ENCODE measurements at places on chromosomes 13 and 19.

GRCh38 chr19:41206926-41207750 is 11.9 kb upstream of the AXL start:
- no peak for DNase-seq

DNA sequence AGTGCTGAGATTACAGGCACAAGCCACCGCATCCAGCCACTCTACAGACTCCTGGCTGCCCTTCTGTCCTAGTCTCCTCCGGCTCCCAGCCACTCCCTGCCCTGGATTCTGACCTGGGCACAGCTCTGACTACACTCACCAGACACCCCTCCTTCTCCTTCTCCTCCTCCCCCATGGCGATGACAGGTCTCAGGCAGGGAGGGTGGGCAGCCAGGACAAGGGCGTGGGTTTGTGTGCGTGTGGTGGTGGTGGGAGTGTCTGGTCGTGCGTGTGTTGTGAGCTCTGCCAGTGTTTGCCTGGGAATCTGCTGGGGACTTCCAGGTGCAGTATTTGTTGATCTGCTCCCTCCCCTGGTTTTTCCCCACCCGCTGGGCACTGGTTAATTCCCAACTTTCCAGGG is 3.0 kb upstream of the NCCRP1 start:
- DNase-seq, result no peak

DNA sequence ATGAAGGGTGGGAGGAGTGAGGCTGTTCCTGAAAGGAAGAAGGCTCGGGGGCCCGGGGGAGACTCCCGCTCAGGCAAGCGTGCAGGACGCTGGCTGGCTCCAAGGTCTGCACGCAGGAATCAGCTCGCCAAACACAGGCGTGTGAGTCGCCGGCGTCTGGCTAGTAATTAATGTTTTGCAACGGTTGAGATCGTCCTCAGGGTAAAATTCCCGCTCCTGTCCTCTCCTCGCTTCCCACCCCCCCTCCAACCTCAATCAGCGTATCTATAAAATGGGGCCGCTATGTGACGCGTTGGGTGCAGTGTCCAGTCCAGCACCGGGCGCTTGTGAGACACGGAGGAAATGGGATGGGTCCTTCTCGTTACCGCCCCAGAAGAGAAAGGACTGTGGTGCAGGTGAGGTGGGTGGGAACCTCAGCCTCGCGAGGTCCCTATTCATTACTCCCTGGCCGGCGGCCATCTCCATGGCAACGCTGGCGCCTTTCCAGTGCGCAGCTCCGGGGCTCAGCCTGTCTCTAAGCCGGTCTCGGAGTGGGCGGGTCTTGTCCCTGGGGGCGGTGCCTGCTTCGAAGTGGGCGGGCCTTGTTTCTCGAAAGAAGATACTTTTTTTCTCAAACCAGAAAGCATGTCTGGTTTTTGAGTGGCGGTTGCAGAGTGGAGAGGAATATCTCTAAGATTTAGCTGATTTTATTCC is 6.5 kb upstream of the ZNF579 start:
- peak; percentile 78 for DNase-seq

DNA sequence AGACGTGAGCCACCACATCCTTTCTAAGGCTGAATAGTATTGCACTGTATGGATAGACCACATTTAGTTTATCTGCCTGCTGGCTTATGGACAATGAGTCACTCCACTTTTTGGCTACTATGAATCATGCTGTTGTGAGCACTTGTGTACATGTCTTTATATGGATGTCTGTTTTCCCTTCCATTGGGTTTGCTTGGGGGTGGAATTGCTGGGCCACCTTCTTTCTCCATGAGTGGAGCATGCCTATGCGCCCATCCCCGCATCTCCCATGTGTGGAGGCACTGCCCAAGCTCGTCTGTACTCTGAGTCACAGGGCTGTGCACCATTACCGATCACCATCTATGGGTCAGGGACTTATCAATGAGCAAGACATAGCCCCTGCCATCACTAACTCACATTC is 127.2 kb upstream of the GJB6 start:
- no peak for DNase-seq

- DNase-seq, result no peak
These were observed 18.0 kb downstream of the GTF2F2 start for GRCh38 chr13:45138282-45138681.

- DNase-seq, result no peak
These were observed 269.0 kb downstream of the FGF14 start for GRCh38 chr13:102132777-102133295.

- no peak for DNase-seq
These were observed 93.1 kb downstream of the PCDH17 start for GRCh38 chr13:57724486-57725272.

GRCh38 chr13:21075011-21075378 is 13.6 kb upstream of the LATS2 start:
- DNase-seq, result no peak

GRCh38 chr19:17234911-17235299 is 8.9 kb downstream of the OCEL1 start:
- DNase-seq, result no peak

- no peak for DNase-seq
These were observed 69.7 kb downstream of the ERICH6B start for GRCh38 chr13:45545686-45546409.

GRCh38 chr19:4172861-4173473 is 9.4 kb downstream of the SIRT6 start:
- no peak for DNase-seq

GRCh38 chr19:17294051-17294891 is 9.0 kb downstream of the ABHD8 start:
- no peak for DNase-seq

GRCh38 chr13:27523346-27524073 is 73.1 kb upstream of the MTIF3 start:
- no peak for DNase-seq

- no peak for DNase-seq
These were observed 71.8 kb downstream of the TRPM4 start for GRCh38 chr19:49229416-49229815.

GRCh38 chr19:49782515-49782914 is 15.7 kb downstream of the AP2A1 start:
- no peak for DNase-seq

DNA sequence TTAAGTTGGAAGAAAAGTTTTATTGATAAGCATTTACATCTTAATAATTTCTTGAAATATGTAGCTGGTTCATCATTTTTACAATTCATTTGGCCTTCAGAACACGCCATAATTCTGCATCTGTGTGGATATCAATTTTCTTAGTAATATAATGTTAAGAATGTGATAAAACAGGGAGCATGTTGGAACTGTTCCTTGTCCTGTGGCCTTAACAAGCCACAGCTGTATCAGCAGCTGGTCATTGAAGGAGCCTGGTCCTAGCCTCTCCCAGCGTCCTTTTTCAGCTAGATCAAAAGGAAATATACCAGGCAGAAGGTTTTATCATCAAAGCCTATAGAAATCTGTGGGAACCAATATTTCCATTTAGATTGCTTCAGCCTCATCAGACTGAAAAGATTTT is 421.8 kb downstream of the SPRY2 start:
- no peak for DNase-seq

DNA sequence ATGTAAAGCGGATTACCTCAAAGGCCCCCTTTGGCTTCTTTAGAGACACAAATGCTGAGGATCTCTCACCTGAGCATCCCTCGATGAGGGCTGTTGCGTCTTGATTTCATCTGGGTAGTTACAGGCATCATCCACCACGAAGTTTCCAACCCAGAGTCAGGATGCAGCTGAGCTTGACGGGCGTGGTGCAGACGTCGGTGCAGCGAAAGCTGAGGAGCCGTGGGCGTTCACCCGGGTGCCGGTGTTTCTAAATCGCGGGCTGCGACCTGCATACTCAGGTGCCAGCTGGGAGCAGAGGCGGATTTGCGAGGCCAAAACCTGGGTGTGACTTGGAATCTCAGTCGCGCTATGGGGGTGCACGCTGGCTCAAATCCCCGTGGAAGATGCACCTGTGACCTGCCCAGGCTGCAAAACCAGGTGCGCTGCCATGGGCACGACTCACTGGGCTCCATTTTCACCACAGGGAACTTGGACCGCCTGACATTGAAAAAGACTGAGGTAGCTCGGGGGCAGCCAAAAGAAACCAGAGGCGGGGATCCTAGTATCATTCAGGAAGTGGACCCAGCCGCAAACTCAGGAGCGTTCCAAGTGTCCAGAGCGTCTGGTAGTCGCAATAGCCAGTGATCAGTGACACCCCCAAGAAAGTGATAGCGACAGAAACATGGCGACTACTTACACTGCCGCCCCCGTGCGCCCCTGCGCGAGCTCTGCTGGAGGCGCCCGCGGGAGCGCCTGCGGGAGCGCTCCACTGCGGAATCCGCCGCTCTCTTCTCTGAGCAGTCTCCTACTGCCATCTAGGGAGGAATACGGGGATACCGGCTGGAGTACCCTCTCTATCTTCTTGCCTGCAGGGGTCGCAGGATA is 36.4 kb upstream of the IGFL4 start:
- DNase-seq, result peak; percentile 56

GRCh38 chr13:76830805-76831204 is 55.4 kb downstream of the KCTD12 start:
- DNase-seq, result no peak

GRCh38 chr13:42354241-42355091 is 82.5 kb downstream of the AKAP11 start:
- peak; percentile 20 for DNase-seq

DNA sequence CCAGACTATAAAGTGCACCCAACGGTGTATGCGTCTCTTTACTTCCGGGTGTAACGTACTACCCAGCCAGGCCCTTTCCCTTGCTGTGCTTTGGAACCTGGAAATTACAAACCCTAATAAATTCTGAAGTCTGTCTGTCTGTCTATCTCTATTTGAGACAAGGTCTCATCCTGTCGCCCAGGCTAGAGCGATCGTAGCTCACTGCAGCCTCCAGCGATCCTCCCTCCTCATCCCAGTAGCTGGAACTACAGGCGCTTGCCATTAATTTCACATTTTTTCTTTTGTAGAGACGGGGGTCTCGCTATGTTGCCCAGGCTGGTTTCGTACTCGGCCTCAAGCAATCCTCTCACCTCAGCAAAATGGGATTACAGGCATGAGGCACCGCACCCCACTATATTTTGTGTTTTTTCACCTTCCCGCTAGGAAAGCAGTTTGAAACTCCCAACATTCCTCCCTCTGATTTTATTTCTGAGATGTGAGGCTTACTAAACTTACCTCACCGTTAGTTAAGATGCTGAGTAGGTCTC is 469 bp upstream of the RNF6 start:
- DNase-seq, result no peak

- no peak for DNase-seq
These were observed 14.6 kb downstream of the ZNF69 start for GRCh38 chr19:11902228-11902627.

- DNase-seq, result no peak
These were observed 71.6 kb downstream of the HSPH1 start for GRCh38 chr13:31090096-31090495.

GRCh38 chr13:50951366-50951765 is 41.8 kb downstream of the RNASEH2B start:
- DNase-seq, result no peak
